Activated CD4-positive, alpha-beta T cell treated with anti-CD3 and anti-CD28 coated beads, Interleukin-2, amount 50 U/mL, for 16 hours (primary cell): ENCODE measurements at places on chromosomes 11 and 22.

DNA sequence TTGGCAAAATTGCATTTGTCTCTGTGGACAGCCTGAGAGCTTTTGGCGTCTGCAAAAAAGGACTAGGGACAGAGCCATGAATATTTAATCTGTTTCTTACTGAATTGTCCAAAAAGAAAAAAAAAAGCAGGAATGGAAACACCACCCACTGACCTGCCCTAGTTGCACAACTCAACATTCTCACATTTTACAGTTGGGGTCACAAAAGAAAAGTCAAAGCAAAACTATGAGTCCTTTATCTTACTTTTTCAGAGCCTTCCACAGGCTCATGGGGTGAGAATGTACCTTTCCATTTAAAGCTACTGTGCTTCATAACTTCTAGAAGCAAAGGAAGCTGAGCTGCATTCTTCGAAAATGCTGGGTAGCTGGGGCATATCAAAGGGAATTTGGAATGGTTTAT, 225.7 kb downstream of the FAM76B start:
- no peak for DNase-seq

DNA sequence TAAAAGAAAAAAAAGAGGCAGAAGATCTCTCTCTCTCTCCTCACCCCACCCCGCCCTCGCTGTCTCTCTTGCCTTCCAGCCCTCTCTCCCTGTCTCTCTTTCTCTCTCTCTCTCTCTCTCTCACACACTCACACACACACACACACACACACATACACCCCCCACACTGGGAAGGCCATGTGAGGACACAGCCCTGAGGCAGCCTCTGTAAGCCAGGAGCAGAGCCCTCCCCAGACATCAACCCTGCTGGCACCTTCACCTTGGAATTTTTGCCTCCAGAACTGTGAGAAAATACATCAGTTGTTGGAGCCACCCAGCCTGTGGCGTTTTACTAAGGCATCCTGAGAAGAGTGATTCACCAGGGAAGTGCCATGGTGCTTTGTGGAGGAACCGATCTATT, 14.7 kb downstream of the APOL3 start:
- no peak for DNase-seq

- no peak for DNase-seq
Measured at GRCh38 chr11:3773180-3773579, 24.2 kb downstream of the NUP98 start.

DNA sequence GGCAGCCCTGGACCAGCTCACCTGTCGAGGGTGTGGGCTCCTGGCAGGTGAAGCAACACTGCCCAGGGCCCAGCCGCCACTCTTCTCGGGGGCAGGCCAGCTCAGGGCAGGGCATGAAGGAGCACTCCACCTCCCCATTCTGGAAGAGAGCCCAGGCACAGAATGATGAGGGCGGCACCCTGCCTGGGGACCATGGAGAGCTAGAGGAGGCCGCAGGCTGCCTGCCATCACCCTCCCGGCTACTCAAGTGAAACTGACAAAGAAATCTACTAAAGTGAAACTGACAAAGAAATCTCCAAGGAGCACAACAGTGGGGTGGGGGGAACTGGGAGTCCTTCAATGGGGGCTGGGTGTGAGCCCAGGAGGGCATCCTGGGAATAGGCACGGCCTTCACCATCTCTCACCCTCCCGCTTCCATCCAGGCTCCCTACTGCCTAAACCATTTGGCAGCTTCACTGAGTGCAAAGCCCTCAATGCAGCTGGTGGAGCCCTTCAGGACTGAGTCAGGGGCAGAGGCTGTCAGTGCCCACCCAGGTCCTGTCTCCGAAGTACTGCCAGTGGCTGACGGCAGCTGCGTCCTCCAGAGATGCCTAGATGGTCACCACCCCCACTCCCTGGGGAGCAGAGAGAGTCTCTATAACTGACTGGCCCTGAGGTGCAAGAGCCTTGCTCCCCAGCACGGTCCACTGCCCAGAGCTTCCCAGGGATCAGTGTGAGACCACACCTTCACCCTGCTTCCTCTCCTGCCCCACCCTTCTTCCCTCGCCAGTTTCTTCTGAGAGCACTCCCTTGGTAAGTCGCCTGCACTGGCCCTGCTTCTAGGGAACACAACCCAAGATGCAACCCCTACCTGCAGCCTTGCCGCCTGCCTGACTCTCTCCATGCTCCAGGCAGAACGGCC, 21.7 kb downstream of the VWCE start:
- DNase-seq: no peak

DNA sequence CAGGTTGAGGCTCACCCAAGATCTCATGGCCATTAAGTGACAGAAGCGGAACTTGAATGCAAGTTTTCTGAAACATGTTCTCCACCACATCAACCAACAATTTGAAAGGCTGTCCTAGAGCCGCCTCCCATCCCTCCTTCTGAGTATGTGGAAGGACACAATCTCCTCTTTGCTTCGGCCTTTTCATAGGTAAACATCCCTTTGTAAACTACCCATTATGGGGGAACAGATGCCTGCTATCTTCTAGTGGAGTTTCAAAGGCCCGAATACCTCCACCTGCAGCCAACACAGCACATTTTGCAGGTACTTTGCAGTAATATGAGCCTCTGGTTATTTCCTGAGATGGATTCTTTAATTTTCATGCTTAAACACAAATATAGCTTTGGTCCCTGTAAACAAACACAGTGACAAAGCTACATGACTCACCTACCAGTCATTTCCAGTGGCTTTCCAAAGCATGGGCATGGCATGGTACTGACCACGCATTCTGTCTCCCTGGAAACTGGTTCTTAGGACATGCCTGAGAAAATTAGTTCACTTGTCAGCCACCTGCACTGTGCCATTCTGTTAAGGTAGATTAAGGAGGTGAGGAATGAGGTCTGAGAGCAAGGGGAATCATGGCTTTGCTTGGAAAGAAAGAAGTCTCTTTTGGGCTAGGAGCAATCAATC, 60.2 kb downstream of the EHF start:
- DNase-seq: no peak
